ENCODE measurements at places on chromosomes 12 and 14.

DNA sequence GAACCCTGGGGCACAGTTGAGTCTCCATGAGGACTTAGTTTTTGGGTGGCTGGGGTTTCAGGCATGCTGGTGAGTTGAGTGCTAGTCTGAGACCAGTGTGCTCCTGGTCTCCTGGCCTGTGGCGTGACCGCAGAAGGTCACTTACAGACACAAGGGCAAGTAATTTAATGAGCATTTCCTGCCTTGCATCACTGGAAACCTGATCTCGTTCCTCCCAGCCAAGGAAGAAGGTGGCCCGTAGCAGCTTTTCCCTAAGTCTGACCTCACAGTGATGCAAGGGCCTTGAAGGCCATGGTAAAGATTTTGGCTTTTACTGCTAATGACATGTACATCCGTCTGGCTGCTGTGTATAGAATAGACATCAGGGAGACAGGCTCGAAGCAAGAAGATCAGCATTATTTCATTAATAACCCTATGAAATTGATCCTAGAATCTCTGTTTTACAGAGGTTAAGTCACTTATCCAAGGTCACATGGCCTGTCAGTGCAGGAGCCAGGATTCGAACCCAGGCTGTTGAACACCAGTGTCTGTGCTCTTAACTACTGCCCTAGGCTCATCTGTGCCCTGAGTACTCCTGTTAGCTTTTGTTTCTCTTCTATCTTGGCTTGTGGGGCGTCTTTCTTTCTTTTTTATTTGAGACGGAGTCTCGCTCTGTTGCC is 4.6 kb downstream of the TMEM120B start:
- no peak for DNase-seq

GRCh38 chr12:42260518-42260917 is 22.5 kb upstream of the YAF2 start:
- no peak for DNase-seq

DNA sequence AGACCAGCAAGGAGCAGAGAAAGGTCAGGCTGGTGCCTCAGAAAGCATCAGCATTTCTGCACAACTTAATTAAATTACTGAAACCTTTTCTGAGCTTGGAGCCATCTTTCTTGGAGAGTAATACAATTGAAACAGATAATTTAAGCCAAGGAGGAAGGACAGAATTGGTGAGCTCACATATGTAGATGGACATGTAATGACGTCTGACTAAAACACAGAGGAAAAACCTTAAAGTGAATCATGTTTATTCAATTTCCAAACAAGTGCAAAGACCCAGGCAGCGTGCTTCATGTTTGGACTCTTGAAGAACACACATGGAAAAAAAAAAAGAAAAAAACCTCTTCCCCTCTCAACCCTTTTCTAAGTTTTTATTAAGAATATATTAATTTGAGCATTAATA is 19.0 kb downstream of the SUSD6 start:
- DNase-seq, result no peak

DNA sequence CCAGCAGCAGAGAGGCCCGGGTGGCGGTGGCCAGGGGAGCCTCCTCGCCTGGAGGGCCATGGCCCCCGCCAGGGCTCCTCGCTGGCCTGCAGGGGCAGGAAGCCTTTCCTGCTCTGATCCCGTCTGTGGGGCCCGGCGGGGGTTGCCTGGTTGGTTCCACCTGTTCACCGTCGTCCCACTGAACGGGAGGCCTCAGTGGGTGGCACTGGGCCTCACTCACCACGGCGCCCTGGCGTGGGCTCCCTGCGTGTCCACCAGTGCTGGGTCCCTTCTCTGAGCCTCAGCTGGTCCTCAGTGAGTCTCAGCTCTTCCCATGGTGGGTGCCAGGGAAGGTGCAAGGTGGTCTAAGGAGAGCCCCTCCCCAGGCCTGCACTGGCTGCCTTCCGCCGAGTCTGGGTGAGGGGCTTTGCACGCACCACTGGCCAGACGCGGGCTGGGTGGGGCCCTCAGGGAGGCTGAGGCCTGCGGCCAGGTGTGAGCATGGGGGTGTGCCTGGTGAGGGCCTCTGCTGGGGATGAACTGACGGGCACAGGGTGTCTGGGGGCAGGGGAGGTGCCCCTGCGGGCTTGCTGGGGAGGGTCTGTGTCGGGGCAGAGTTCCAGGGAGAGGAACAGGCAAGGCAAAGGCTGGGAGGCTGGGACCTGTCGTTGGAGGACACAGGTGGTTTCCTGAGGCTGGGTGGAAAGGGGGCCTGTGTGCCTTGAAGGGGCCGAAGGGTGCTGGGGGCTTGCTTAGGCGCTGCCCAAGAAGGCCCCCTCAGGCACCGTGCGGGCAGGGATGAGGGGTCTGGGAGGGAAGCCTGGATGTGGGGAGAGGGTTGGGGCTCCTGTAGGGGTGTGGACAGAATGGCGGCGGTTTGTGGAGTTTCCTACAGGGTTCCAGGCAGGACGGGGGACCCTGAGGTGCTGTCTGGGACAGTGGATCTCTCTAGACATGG is 339.8 kb downstream of the TMEM121 start:
- no peak for DNase-seq

DNA sequence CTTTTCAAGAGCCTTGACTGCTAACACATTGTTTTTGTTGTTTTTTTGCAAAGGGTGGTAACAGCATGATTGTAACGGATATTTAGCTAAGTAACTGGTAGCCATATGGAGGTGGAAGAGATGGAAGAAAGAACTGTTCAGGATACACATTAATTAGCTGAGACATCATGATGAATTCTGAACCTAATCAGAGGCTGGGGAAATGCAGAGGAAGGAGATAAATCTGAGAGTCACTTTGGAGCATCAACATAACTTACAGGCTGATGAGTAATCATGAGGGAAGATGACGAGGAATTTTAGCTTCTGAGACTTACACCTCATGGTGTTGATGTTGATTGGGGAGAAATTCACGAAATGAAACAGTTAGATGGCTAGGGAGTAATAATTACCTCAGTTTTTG is 62.3 kb downstream of the NIN start:
- DNase-seq, result no peak

DNA sequence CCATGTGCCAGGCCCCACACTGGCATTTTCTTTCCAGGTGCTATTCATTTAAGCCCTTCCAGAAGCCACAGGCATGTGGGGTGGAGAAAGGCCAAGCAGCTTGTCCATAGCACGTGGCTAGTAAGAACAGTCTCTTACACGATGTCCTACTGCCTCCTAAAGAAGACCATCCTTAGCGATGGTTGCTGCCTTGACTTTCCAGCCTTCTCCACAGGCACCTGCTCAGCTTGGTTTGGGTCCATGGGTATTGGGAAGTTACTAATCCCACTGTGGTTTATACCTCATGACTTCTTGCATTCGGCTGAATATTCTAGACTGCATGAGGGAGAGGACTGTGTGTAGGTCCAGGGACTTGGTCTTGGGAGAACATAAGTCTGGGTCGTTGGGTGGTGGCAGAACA is 49.2 kb downstream of the NINJ2 start:
- no peak for DNase-seq

GRCh38 chr14:66131111-66131510 is 355.1 kb upstream of the CCDC196 start:
- DNase-seq, result no peak

Data from activated effector memory CD4-positive, alpha-beta T cell treated with anti-CD3 and anti-CD28 coated beads, Interleukin-2, amount 50 U/mL, for 16 hours (primary cell).